ENCODE measurements at places on chromosomes 5 and 9.

DNA sequence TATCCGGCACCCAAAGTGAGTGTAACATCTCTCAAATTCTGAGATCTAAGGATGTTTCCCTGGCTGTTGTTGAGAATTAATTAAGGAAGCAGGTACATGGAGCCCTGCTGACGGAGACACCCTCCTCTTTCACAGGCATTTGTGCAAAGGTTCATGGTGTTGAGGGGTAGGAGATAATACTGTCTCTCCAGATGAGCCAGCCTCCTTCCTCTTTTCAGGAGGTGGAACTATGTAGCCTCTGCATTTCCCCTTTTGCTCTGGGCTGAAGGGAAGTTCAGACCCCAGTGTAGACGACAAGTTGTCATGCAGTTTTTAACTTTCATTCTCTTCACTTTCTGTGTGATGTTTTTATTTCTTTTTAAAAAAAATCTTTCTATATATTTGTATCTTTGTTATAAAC lies 107.5 kb downstream of the GALNT10 start:
- peak; percentile 61 for DNase-seq

DNA sequence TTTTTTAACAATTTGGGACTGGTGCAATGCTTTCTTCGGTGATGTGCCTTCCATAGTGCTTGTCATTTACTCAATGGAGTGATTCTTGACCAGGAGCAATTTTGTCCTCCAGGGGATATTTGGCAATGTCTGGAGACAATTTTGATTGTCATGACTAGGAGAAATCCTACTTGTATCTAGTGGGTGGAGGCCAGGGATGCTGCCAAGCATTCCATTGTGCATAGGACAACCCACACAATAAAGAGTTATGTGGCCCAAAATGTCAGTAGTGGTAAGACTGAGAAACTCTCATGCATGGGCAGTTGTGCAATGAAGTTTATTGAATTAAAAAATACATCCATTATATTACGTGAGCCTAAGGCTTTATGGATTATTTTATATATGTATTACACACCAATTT lies 70.5 kb downstream of the FOCAD start:
- DNase-seq: no peak

- DNase-seq: no peak
These were observed 5.4 kb downstream of the GDA start for GRCh38 chr9:72154468-72155285.

DNA sequence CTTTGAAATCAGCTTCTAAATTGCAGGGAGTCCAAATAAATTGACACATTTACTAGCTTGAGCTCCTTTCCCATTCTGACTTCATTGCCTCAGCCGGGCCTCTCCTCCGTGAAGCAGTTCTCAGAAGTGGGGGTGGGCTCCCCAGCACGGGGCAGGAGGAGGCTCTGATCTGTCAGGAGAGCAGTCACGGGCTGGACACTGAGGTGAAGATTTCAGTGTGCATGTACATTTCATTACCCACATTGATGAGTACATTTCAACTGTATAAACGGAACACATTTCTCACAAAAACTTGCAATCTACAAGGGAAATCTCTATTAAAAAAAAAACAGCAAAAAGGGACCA lies 195.9 kb downstream of the SEMA6A start:
- no peak for DNase-seq

GRCh38 chr9:4114569-4115505 lies 185.0 kb downstream of the GLIS3 start:
- DNase-seq: no peak

DNA sequence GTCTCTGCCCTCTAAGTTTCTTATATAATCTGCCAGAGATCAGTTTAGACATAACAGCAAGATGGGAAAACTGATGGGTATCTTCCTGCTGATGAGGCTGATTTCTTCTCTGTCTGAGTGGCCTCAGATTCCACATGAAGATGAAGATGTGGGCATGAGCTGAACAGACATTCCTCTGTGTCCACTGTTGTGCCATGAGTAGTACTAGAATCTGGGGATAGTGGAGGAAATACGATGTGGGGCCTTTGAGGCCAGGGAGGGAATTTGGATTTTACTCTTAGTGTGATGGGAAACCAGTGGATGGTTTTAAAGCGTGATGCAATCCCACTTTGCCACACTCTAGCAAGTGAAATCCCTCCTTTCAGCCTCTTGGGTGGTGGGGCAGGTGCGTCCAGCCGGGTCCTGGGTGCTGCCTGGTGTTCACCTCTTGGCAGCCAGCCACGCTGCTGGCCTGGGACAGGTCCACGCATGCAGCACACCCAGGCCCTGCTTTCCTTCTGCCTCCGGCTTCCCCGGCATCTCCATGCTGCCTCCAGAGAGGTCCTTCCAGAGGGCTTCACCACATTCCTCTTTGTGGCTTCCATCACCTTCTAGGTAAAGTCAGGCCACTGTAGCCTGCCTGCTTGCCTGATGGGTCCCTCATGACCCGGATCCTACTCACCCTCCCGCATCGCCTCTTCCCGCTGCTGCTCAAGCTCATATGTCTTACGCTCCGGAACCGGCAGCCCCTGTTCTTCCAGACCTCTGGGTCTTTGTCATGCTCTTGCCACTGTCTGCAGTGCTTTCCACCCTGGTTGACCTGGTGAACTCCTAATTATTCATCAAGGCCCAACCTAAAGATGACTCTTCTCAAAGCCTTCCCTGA lies 28.1 kb upstream of the SH3PXD2B start:
- DNase-seq: no peak

- DNase-seq: no peak
These were observed 492 bp upstream of the FAM169A start for GRCh38 chr5:74866596-74867162.

All from CD14-positive monocyte (primary cell).